Umbilical cord (tissue), 2 donors: ENCODE measurements at places on chromosomes 16 and 17.

DNA sequence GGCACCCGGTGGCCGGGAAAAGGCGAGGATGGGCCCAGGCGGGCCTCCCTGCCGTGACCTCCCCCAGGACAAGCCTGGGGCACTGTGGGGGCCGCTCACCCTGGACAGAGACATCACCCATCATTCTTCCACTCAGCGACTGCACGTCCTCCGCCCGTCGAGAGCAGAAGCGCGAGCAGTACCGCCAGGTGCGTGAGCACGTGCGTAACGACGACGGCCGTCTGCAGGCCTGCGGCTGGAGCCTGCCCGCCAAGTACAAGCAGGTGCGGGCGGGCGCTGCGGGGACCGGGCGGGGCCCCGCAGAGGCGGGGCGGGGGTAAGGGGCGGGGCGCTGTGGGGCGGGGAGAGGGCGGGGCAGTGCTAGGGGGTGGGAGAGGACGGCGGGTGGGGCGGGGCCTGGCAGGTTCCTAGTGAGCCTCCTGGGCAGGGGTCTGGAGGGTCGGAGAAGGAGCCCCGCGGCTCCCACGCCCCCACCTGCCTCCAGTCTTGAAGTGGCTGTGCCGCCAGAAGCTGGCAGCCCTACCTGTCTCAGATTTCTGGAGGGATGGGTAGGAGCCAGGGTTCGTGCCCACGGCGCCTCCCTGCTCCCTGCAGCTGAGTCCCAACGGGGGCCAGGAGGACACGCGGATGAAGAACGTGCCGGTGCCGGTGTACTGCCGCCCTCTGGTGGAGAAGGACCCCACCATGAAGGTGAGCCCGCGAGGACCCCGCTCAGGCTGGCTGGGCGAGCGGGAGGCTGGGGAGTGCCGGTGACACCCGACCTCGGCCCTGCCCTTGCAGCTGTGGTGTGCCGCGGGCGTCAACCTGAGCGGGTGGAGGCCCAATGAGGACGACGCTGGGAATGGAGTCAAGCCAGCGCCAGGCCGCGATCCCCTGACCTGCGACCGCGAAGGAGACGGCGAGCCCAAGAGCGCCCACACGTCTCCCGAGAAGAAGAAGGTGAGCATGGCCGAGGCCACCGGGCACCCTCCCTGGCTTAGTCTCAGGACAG is 7.5 kb downstream of the NME3 start:
- DNase-seq, result no peak

GRCh38 chr16:48231727-48232492 is 12.2 kb upstream of the LONP2 start:
- DNase-seq, result peak; percentile 64

DNA sequence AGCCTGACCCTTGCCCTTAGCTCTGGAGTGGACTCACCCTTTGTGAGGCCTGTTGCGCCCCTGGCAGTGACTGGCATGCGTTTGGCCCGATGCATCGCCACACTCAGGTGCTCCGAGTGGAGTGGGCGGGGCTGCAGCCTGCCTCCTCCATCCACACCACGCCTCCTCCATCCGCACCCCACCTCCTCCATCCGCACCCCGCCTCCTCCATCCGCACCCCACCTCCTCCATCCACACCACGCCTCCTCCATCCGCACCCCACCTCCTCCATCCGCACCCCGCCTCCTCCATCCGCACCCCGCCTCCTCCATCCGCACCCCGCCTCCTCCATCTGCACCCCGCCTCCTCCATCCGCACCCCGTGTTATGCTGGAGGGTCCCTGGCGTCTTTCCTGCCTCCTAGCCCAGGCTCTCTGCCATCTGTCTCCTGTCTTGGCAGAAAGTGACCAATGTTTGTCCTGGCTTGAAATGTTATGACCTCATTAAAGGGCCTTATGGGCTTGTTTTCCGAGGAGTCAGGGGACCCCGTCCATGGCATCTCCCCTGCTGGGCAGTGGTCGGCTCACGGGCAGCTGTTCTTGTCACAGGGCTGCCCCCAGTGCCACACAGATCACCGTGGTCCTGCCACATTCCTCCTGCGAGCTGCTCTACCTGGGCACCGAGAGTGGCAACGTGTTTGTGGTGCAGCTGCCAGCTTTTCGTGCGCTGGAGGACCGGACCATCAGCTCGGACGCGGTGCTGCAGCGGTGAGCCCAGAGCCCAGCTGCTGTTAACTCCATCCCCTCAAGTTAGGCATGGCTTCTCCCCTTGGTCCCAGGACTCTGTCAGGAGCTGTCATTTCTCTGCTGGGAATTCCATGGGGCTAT is 28.7 kb upstream of the MYO15B start:
- no peak for DNase-seq

- no peak for DNase-seq
These were observed 5.4 kb downstream of the LHX1 start for GRCh38 chr17:36942631-36943125.

GRCh38 chr17:279331-279730 is 73.3 kb downstream of the RPH3AL start:
- DNase-seq, result peak; percentile 95

DNA sequence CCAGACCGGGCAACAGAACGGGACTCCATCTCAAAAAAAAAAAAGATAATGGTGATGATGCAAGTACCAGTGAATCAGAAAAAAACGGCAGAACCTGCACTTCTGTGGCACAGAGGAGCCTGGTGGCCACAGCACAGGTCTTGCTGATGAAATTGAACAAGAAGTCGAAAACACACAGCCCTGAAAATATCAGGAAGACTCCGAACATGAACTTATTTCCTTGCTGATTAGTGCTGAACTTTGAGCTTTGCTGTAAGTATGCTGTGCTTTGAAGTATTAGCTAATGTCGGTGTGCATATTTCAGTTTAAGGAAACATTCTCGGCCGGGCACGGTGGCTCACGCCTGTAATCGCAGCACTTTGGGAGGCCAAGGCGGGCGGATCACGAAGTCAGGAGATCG is 10.9 kb upstream of the MYO15B start:
- no peak for DNase-seq
